ENCODE measurements at places on chromosomes 3 and 15.

GRCh38 chr3:38646630-38647029 is 2.9 kb downstream of the SCN5A start:
- no peak for DNase-seq

- DNase-seq: no peak
Observed at GRCh38 chr3:178685591-178685906, 149.3 kb downstream of the KCNMB2 start.

DNA sequence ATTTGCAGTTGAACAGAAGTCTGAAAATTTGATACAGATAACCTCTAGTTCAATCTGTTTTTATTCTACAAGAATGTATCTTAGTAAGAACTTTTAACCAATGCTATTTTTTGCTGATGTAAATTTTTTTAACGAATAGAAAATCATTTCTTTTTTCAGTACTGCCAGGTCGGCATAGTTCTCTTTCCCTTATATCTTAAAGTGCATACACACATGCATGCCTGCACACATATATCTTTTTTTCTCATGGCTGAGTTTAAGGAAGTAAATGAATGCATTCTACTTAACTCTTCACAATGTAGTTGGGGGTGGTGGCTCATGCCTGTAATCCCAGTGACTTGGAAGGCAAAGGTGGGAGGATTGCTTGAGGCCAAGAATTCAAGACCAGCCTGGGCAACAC is 48.4 kb downstream of the BLM start:
- no peak for DNase-seq

GRCh38 chr3:156840826-156841689 is 14.9 kb downstream of the LEKR1 start:
- no peak for DNase-seq

DNA sequence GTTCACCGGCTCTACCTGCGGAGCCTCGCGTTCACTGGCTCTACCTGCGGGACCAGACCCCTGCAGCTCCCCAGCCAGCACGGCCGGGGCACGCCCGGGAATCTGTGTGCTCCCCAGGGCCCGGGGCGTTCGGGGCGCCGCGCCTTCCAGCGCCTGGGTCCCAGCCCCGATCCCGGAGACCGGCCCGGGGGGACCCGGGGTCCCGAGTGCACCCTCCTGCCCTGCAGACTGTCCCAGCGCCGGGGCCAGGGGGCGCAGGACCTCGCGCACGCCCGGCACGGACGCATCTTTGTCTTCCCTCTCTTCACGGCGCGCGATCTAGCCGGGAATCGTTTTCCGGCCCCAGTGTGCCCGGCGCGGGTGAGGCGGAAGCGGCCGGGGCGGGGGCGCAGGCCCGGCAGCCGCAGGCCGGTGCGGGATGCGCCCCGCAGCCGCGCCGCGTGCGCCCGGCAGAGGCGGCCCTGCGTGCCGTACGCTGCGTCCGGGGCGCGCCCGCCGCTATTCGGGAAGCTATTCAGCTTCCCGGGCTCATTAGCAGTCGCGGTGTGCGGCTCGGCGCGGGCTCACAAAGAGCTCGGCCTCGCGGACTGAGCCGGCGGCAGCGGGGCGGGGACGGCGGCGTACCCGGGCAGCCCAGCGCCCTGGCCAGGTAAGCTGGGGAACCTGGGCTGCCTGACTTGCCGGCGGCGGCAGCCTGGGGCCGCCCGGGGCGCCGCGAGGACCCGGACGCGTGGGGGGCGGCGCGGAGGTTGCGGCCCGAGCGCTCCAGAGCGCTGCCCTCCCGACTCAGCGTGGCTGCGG is at the start of gene APBA2:
APBA2 (plus strand) TSS at position 345 of the 801 bp plus-strand sequence. CDS start 167,911 bp downstream, outside the sequence.
- no peak for DNase-seq

DNA sequence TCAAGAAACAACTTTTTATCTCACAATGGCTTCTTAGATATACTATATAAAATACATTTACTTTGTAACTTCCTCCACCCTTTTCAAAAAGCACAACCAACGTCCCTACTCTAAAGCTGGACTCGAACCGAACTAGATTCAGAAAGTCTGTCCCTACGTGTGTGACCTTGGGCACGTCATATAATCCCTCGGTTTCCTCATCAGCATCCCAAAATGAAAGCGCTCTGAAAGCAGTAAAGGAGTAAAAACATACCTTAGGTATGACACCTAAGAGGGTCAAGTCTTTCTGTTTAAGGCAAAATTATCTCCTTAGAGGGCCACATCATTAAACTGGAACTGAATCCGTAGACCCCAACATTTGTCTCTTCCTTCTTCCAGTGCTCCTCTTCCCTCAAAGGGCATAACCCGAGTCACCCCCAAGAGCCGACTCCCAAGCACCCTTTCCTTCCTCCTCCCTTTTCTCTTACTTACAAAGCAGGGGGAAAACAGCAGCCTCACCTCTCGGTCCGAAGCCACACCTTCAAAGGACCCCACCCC is 663 bp downstream of the PDCD10 start:
- no peak for DNase-seq

- no peak for DNase-seq
Observed at GRCh38 chr3:58271901-58272501, 34.0 kb upstream of the RPP14 start.

DNA sequence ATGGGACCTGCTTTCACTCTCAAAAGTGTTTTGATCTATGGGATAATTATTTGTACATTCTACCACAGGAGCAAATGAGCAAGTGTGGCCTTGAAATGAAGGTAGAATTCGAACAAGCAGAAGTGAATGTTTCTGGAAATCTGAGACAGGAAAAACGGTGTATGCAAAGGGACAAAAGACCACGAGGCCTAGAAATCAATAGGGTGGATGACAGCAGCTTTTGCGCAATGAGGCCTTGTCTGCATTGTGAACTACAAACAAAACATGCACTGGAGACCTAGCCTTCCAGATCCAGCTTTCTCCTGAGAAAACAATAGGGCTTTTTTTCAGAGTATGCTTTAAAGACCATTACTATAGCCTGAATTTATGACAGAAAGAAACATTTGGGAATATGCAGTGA is 1137.0 kb downstream of the ROBO2 start:
- no peak for DNase-seq

DNA sequence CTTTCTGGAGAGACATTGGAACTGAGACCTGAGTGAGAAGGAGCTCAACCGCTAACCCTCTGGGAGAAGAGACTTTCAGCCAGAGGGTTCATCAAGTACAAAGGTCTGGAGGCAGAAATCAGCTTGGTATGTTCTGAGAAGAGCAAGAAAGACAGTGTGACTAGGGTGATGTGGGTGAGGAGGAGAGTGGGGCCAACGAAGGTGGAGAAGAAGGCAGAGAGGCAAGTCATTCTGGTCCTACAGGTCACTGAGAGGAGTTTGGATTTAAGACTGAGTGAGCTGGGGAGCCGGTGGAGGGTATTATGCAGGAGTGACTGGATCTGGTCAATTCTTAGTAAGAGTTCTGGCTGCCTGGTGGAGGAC is 12.2 kb downstream of the XIRP1 start:
- DNase-seq: no peak

- DNase-seq: no peak
Observed at GRCh38 chr3:46968783-46969428, 7.6 kb downstream of the CCDC12 start.

DNA sequence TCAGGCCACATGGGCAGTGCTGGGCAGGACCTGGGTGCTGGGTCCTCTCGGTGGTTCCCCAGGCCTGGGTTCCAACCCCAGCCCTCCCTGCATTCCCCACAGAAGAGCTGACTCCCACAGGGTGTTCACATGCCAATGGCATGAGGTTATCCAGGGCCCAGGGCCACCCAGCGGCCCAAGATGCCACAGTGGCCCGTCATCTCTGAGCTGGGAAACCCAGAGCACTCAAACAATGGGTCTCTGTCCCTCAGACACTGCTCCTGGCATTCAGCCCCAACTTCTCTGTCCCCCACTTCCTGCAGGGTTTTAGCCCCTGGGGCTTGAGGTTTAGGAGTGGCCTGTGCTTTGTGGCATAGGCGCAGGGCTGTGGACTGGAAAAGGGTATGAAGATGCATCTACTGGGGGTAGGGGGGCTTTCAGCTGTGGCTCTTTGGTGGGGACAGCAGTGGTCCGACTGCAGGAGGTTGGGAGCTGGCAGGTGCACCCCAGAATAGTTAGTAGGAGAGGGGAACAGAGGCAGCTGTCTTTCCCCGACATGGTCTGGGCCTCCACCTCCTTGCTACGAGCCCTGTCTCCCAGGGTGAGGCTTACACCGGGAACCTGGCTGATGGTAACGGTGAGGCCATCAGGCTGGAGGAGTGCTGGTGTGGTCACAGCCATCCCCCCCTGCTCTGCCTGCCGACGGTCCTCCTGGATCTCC is 1.7 kb downstream of the CCDC9B start:
- no peak for DNase-seq

- no peak for DNase-seq
Observed at GRCh38 chr3:176896640-176897039, 300.6 kb downstream of the TBL1XR1 start.

DNA sequence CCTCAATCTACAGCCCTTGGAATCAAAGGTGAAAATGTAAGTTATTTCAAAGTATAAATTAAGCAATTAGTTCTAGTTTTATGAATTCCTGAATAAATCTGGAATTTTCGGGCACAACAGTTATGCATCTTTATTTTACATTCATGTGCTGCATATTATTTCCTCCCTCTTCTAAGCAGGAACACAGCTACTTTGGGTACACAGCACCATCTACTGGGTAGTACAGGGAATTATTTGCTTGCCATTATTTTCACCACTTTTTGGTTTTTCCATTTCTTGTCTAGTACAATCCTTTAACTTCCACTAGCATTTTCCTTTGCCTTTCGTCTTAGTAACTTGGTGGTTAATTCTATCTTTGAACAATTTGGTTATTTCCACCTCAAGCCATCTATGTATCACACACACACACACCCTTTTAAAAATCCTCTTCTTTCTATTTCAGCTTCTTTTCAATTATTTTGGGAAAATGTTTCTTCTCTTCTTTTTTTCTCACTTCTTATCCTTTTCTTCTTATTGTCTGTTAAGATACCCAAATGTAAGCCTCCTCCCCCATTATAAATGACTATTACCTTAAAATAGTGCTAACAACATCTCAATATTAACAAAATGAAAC is 451.0 kb downstream of the MFSD1 start:
- DNase-seq: no peak

DNA sequence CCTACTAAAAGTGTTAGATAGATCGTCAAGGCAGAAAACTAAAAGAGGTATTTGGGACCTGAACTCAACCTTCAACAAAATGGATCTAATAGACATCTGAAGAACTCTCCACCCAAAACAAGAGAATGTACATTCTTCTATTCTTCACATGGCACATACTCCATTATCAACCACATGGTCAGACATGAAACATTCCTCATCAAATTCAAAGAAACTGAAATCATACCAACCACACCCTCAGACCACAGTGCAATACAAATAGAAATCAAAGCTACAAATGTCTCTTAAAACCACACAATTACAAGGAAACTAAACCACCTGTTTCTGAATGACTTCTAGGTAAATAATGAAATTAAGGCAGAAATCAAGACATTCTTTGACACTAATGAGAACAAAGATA is 984.1 kb upstream of the GBE1 start:
- no peak for DNase-seq

- no peak for DNase-seq
Observed at GRCh38 chr3:136712941-136713340, 39.2 kb downstream of the STAG1 start.

DNA sequence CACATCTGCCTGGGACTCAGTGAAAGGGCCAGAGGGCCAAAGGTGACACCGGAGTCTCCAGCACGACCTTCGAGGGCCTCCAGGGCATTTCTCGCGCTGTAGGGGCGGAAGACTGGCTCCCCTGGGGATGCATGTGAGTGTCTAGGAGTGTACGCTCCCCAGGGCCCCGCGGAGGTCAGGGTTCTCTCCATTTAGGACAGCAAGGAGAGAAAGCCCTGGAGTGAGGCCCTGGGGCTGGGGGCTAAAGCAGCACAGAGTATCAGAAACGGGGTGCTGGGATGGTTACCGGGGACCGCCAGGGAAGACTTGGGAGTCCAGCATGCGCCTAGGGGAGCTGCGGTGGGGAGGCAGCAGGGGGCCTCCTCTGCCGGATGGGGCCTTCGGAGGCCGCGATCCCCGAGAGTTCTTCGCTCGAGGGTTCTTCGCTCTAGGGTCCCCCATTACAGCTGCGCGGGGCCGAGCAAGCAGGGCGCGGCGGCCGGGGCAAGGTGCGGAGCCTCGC is 595 bp upstream of the APBA2 start:
- DNase-seq: no peak

GRCh38 chr3:129793942-129794310 is 99.6 kb downstream of the TMCC1 start:
- no peak for DNase-seq

GRCh38 chr3:153160451-153161137 is 1.4 kb upstream of the RAP2B start:
- DNase-seq: no peak

- peak; percentile 52 for DNase-seq
Observed at GRCh38 chr3:127652246-127652995, 20.3 kb upstream of the ABTB1 start.

GRCh38 chr3:126354776-126355175 is 2.4 kb downstream of the KLF15 start:
- no peak for DNase-seq

- no peak for DNase-seq
Observed at GRCh38 chr3:173135059-173135458, 6.0 kb downstream of the SPATA16 start.

- DNase-seq: no peak
Observed at GRCh38 chr3:194987571-194988494, 283.1 kb downstream of the XXYLT1 start.

- DNase-seq: no peak
Observed at GRCh38 chr3:87209111-87209510, 18.0 kb upstream of the CHMP2B start.

- no peak for DNase-seq
Observed at GRCh38 chr3:157832588-157832987, 273.6 kb downstream of the SHOX2 start.

GRCh38 chr3:155129396-155129795 is 49.3 kb downstream of the MME start:
- DNase-seq: no peak

GRCh38 chr3:69370901-69371301 is 15.0 kb downstream of the FRMD4B start:
- DNase-seq: no peak

- no peak for DNase-seq
Observed at GRCh38 chr3:149992416-149993058, 21.8 kb upstream of the PFN2 start.

DNA sequence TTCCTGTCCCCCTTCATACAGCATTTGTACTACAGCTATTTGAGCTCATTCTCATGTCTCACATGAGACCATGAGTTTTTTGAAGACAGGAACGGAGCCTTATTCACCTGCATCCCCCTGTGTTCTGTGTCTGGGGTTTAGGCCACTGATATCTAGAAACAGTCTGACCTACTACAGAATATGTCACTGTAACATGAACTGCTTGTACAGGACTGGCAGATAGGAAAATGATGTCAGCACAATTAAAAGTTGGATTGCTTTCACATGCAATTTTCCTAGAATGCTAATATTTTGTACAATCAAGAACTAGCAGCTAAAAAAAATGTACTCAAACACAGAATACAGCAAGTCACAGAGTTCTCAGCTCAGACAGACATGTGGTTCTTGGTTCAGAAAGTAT is 90.8 kb upstream of the FGF12 start:
- DNase-seq: no peak

Measured in D721Med (cell line).